ENCODE measurements at places on chromosomes 1 and 21. TPM values are rescaled to one million over a fixed set of nuclear protein-coding genes. Genes with fewer than 3 reads are reported as not detected.

DNA sequence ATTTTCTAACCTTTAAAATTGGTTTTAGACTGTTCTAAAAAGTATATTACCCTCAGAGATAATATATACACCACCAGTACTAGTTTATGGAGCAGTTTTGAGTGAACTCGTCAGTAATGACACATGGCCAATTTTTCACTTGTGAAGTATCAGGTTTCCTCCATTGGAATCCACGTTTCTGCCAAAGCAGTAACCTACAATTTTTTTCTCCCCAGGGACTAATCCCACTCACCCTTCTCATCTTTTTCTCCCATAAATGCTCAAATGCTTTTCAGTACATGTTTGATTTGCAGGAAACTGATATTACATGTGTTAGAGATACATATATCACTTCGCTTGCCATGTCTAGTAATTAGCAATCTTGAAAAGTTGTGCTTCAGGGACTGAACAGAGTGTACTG is 94.1 kb downstream of the COL24A1 start:
- no peak for DNase-seq

GRCh38 chr1:162110910-162111309 is 41.4 kb downstream of the NOS1AP start:
- DNase-seq, result no peak

GRCh38 chr1:112558634-112559033 is 49.9 kb downstream of the WNT2B start:
- no peak for DNase-seq

DNA sequence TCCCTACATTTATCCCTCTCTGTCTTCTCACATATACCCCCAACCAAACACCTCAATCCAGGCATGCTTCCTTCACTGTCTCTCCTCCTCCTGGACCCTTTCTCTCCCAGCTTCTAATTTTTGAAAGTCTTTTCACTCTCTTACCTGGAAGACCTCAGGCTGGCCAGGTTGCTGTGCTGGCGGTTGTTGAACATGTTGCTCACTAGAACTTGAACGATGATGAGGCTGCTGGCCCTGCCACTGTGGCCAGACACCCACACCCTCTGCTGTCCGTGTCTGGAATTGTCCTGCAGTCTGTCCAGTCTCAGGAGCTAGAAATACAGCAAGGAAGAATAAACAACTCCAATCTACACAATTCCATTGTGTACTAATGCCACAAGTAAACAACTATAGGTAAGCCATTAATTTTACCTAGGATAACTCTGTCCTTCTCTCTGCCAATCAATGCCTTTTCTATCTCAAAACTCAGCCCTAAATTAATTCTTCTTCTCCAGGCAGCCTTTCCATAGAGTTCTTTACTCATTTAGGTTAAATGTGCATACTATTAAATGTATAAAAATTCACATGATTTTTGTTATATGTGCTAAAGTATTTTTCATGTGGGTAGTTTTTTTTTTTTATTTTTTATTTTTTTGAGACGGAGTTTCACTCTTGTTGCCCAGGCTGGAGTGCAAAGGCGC is 5.1 kb upstream of the CTSK start:
- DNase-seq, result peak; percentile 60

DNA sequence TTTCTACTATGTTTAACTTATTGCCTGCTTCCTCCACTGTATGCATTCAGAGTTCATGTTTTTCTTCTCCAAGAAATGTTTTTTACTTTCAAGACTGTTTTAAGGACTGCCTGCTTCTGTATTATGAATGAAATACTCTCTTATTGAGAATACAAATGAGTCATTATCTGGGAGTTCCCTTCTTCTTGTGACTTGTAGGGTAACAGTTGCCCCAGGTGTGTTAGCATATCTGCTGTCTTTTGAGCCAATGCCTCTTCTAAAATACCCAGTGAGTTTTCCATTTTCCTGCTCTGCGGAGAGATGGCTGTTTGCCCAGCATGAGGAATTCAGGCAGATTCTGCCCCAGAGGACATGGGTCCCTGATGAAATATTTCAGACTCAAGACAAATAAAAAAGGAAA is 34.1 kb upstream of the ST6GALNAC5 start:
- DNase-seq, result no peak

- DNase-seq, result peak; percentile 74
These were observed 712 bp upstream of the LAMB3 start for GRCh38 chr1:209652873-209653401.

DNA sequence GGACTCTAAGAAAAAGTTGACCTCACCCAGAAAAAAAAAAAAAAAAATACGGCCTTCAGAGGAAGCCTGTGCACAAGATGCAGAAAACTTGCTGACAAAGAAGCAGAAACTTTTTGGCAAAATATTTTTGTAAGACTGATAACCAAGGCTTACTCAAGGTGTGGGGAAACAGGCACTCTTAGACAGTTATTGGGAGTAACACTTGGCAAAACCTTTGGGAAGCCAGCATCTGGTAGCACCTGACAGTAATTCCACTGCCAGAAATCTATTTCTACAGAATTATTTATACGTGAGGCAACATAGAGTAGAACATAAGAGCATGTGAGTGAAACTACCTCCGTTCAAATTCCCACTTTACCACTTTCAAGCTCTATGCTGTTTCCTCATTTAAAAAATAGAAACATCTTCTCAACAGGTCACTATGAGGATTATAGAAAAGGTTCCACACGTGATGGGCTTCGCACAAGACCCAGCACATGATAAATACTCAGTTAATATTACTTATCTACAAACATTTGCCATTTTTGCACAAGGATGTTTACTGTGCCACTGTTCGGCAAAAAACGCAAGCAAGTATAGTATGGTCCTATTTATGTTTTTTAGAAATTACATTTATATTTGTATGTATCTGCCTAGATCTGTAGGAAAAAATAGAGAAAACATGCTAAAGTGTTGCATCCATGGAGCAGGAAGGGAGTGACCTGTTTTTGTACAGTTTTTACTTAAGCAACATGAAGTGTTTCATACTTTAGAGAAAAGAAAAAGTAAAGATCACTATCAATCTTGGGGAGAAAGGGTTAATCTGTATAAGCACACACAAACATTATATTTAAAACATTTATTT is 22.2 kb downstream of the MRPL39 start:
- DNase-seq, result no peak

GRCh38 chr1:102837551-102837950 is 270.8 kb downstream of the COL11A1 start:
- DNase-seq, result no peak

GRCh38 chr1:222653178-222653827 is 35.4 kb downstream of the MIA3 start:
- DNase-seq, result no peak

GRCh38 chr1:16146279-16147155 is 9.4 kb downstream of the EPHA2 start:
- peak; percentile 89 for DNase-seq

- DNase-seq, result no peak
These were observed 263.7 kb downstream of the PTPRU start for GRCh38 chr1:29500041-29500440.

DNA sequence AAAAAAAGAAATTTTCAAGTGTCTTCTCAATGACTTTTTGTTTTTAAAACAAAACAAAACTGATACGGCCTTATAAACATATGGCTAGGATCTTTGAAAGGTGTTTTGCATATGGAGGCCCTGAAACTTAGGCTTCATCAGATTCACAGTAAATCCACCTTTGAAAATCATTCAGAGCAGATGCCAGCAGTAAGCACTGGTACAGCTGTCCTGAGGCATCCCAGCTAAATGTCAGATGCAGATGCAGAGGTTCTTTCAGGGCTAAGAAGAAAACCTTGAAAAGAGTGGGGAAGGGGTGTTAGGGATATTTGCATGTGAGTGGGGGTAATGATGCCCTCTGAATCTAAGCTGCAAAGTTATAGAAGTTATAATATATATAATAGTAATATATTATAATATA is 56.2 kb upstream of the GNG12 start:
- DNase-seq, result no peak

GRCh38 chr1:27598902-27599528 is 4.9 kb downstream of the AHDC1 start:
- peak; percentile 79 for DNase-seq

DNA sequence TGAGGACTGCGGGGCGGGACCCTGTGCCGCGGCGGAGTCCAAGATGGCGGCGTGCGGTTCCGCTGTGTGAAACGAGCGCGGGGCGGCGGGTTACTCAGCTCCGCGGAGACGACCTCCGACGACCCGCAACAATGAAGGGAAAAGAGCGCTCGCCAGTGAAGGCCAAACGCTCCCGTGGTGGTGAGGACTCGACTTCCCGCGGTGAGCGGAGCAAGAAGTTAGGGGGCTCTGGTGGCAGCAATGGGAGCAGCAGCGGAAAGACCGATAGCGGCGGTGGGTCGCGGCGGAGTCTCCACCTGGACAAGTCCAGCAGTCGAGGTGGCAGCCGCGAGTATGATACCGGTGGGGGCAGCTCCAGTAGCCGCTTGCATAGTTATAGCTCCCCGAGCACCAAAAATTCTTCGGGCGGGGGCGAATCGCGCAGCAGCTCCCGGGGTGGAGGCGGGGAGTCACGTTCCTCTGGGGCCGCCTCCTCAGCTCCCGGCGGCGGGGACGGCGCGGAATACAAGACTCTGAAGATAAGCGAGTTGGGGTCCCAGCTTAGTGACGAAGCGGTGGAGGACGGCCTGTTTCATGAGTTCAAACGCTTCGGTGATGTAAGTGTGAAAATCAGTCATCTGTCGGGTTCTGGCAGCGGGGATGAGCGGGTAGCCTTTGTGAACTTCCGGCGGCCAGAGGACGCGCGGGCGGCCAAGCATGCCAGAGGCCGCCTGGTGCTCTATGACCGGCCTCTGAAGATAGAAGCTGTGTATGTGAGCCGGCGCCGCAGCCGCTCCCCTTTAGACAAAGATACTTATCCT is 430 bp downstream of the RBM15 start:
- peak; percentile 64 for DNase-seq

- DNase-seq, result no peak
These were observed 239.8 kb downstream of the USH2A start for GRCh38 chr1:216183454-216183853.

- no peak for DNase-seq
These were observed 2.9 kb downstream of the FLVCR1 start for GRCh38 chr1:212860713-212861581.

- no peak for DNase-seq
These were observed 174.7 kb downstream of the NRIP1 start for GRCh38 chr21:14890141-14890540.

- no peak for DNase-seq
These were observed 298.5 kb upstream of the PROX1 start for GRCh38 chr1:213689260-213689659.

DNA sequence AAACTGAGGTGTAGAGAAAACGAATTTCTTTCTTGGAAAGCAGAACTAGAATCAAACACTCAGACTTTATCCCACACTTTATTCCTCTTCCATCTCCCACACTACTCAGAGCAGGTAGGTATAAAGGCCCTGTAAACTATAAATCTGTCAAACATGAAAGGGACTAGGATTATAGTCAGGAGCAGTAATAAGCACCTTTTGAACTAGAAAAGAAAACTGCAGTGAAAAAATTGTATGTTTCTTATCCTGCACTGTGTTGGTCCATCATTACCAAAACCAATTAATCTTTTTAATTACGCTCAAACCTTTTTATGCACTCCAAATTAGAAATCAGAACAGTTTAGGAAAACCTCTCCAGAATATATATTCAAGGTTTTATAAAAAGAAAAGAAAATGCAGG is 47.6 kb downstream of the LPAR3 start:
- no peak for DNase-seq

DNA sequence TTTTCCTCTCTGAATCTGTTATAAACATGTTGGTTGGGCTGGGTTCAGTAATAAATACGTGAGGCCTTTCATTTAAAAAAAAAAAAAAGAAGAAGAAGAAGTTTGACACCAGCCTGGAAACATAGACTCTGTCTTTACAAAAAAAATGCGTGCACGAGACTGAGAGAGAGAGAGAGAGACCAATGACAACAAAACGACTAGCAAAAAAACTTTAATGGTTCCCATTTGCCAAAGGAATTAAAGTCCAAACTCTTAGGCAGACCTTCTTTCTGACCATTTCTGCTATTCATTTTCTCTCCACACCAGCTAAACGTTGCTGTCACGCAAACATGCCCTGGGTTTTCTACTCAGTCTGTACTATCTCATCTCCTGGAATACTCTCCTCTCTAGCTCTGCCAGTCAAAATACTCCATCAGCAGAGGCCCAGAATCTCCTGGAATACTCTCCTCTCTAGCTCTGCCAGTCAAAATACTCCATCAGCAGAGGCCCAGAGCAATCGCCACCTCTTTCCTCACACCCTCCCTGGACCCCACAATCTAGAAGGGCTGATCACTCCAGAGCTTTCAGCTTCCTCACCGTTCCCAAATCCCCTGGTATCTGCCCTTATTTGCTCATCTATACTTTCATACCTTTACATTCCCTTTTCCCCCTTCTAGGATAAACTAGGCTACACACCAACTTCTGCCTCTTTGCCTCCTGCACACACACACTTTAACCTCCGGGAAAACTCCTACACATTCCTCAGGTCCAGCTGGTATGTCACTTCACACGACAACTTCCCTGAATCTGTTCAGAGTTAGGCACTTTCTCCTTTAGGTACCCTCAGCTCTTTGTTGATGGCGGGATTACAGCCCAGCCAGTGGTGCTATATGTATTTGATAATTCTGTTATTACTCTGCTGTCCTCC is 100.0 kb downstream of the CDC7 start:
- DNase-seq, result no peak

GRCh38 chr1:36796106-36796590 is 238.2 kb downstream of the GRIK3 start:
- DNase-seq, result no peak

RAP1GAP gene
- 3.4 TPM for total RNA-seq

RCOR3 gene
- total RNA-seq, result 42.4 TPM

VCAM1 gene
- total RNA-seq, result 8.0 TPM

CELA2B gene
- not detected for total RNA-seq

OR2M2 gene
- total RNA-seq, result not detected

HES2 gene
- total RNA-seq, result not detected

FBLIM1 gene
- 103 TPM for total RNA-seq

NUDT4B gene
- total RNA-seq, result 0.50 TPM

RHOU gene
- 2.9 TPM for total RNA-seq

LYPD8 gene
- not detected for total RNA-seq
